ENCODE measurements at places on chromosomes 7 and 10.

DNA sequence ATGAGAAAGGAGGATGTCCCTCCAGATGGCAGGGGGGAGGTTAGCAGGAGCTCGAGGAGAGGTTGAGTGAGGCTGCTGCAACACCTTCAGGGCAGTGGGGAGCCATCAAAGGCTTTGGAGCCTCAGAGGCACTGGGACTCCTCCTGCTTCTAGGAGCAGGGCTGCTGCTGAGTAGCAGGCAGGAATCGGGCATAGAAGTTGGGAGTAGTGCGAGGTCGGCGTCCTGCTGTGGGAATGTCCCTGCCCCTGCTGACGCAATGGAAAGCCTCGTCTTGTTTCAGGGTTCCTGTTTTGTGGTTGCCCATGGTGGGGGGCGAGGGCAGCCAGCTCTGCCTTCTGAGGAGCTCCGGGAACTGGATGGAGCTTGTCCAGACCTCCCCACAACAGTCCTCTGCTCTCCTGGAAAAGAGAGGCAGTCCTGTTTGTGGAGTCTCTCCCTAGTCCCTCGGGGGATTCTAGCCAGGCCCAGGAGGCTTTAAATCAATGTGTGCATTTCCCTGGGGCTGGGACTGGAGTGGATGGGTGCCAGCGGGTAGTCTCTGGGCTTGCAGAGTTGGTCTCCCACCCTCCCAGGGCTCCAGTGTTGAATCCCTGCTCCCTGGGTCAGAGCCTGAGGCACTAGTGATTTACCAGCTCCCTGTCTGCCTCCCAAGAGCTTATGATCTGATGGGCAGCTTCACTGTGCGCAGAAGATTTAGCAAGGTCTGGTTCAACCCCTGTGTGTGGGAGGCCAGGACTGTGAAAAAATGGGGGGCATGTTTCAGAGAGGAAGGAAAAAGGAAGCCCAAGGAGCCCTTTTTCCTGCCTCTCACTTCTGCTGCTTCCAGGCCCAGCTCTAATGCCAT, 98.7 kb upstream of the PPIF start:
- DNase-seq, result no peak

GRCh38 chr10:7186387-7187018, 224.3 kb downstream of the SFMBT2 start:
- DNase-seq, result no peak

- DNase-seq, result no peak
Measured at GRCh38 chr7:10731253-10731773, 242.4 kb upstream of the PHF14 start.

- DNase-seq, result no peak
Measured at GRCh38 chr10:33783557-33783956, 449.1 kb upstream of the NRP1 start.

DNA sequence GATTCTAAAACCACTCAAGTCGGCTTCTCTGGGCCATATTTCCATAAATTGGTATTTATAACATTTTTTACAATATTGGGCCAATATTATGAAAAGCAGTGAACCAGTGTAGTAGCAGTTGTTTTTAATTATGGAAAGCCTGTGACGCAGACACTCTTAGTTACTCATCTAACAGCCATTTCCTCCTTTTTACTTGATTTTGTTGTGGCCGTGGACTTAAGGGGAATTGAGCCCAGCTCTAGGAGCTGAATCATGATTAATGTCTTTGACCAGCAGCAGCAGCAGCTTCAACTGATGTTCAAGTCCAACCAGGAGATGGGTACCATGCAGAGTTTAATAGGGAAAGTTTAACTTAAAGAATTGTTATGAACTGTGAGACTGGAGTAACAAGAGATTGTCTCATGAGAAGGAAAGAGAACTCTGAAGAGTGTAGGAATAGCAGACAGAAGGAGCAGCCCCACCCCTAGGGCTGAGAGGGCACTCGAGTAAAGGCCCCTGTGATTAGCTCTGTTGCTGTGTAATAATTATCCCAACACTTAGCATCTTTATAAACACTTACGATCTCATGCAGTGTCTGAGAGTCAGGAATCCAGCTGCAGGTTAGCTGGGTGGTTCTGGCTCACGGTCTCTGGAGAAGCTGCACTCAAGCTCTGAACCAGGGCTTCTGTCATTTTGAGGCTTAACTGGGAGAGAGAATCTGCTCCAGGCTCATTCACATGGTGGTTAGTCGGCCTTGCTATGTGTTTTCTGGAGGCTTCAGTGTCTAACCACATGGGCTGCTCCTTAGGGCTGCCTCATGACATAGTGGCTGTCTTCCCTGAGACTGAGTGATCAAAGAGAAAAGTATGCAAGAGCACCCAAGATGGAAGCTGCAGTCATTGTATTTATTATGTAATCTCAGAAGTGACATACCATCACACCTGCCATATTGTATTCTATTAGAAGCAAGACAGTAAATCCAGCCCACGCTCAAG, 4.6 kb downstream of the LANCL2 start:
- DNase-seq, result no peak

- DNase-seq, result no peak
Measured at GRCh38 chr7:112129655-112130323, 76.4 kb downstream of the DOCK4 start.

- DNase-seq, result no peak
Measured at GRCh38 chr10:86269332-86269731, 97.3 kb downstream of the GRID1 start.

DNA sequence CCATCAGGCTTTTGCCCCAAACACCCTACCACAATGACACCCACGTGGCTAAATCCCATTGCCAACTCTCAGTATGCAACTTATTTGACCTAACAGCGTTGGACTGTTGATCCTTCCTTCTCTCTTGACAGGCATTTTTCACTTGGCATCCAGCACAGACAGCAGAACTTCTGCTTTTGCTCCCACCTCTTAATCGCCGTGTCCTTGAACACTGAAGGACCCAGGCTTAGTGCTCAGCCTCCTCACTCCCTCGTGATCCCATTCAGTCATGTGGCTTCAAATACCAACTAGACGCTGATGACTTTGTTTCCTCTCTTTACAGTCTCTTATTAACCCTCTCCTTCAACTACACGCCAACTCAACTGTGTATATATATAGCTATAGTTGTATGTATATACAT, 25.0 kb downstream of the ZFAND2A start:
- no peak for DNase-seq

DNA sequence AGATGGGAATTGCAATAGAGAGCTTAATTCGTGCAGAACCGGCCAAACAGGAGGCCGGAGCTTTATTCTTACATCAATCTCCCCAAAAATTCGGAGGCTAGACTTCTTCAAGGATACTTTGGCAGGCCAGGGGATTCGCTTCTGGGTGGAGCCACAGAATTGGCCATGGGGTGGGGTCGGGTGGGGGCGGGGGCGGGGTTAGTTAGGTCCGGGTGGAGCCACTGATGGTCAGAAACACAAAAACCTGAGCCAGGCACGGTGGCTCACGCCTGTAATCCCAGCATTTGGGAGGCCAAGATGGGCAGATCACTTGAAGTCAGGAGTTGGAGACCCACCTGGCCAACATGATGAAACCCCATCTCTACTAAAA, 87.5 kb downstream of the SEPTIN14 start:
- no peak for DNase-seq

DNA sequence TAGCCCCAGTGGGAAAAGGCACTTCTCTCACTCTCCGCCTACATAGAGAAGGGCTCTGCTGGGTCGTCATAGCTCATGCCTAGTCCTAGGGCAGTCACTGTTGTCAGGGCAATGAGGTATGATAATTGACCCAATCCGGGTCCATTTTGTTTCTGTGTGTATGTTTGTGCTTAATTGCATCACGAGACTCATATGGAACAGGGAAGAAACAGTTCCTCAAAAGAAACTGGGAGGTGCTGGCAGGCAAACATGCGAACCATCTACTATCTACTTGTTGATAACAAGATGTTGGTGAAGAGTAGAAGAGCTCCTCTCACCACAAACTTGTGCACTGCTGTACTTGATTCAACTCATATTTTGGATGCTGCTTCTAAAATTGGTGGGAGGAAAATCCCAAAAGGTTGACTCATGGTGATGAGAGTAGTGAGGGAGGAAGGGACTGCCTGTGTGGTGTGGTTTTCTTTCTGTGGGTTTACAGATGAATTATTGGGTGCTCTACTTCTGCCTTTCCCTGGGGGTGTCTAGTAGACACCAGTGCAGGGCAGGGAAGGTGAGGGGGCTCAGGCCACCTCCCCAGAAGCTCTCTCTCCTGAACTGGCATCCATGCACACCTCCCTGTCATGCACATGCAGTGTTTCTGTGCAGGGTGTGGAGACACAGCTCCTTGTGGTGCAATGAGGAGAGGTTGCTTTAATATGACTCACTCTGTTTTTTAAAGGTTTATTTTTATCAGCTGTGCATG, 29.4 kb downstream of the LSMEM1 start:
- no peak for DNase-seq

- no peak for DNase-seq
Measured at GRCh38 chr7:150788474-150789269, 11.5 kb downstream of the TMEM176B start.

GRCh38 chr7:43014406-43014805, 82.2 kb downstream of the MRPL32 start:
- no peak for DNase-seq

- DNase-seq, result no peak
Measured at GRCh38 chr7:123023126-123023525, 27.6 kb upstream of the TAS2R16 start.

GRCh38 chr10:21814866-21815265, 188.7 kb downstream of the DNAJC1 start:
- no peak for DNase-seq

- DNase-seq, result no peak
Measured at GRCh38 chr7:31744294-31744874, 57.4 kb downstream of the PPP1R17 start.

DNA sequence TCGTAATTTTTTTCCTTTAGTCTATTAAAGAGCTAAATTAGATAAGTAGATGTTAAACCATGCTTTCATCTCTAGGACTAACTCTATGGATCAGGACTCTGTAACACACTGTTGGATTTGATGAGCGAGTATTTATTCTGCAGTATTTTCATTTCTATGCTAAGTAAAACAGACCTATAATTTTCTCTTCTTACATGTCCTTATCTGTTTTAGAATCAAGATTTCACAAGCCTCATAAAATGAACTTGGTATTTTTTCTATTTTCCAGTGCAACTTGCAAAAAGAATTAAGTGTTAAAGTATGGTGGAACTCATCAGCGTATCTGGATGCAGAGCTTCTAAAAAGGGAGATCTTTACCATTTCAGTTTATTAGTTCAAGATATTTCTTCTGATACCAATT, 2.4 kb downstream of the CACUL1 start:
- no peak for DNase-seq

GRCh38 chr10:22335173-22335933, 9.9 kb upstream of the SPAG6 start:
- peak; percentile 57 for DNase-seq

- DNase-seq, result no peak
Measured at GRCh38 chr7:92758796-92759431, 77.5 kb downstream of the CDK6 start.

- no peak for DNase-seq
Measured at GRCh38 chr10:16886031-16886430, 68.8 kb upstream of the RSU1 start.

DNA sequence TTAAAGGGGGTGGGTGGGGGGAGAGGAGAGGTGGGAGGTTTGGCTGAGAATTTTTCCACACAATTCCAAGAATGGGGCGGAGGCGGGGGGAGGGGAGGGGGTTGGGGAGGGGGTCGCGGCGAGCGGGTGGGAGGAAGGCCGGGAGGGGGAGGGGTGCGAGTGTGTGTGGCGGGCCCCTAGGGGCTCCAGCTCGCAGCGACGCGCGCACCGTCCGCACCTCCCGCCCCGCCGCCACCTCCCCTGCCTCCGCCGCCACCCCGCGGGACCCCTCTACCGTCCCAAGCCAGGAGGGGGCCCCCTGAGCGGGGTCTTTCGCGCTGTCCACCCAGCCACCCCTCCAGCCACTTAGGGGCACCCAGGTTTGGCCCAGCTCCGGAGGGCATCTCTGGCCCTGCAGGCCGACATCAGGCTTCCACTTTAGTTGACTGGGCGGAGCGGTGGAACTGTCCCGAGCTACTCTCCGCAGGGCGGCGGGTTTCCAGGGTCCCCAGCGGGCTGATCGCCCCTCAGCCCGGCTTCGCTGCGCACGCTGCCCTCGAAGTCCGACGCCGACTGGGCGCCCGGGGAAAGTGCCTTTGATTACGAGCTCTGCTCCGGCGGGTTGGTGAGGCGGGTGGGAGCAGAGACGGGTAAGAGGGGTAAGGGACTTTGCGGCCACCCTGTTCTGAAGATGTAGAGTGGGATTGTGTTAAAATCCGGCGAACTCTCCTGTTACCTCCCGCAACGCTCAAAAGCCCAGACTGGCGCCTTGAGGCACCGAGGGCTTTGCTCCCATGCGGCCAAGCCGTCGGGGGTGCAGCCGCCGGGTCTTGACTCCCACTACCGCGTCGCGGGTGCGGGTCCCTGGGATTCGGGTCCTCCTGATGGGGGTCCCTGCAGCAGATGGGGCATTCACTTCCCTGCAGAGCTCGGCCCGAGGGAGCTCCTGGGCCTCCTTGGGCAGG, 1.8 kb upstream of the VAX1 start:
- DNase-seq, result no peak

DNA sequence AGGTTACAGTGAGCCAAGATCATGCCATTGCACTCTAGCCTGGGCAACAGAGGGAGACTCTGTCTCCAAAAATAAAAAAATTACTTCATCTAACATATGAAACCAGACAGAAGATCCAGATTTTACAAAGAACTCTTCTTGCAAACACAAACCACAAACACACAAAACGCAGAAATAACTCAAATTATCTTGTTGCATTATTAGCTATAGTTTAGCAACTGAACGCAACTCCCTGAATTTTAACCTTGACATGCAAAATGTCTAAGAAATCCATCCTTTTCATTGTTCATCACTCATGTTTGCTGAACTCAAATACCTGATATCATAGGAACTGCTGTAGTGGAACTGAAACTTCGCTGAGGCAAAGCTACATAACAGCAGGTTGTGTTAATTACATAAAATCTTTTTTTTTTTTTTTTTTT, 64.1 kb downstream of the MICU1 start:
- no peak for DNase-seq

DNA sequence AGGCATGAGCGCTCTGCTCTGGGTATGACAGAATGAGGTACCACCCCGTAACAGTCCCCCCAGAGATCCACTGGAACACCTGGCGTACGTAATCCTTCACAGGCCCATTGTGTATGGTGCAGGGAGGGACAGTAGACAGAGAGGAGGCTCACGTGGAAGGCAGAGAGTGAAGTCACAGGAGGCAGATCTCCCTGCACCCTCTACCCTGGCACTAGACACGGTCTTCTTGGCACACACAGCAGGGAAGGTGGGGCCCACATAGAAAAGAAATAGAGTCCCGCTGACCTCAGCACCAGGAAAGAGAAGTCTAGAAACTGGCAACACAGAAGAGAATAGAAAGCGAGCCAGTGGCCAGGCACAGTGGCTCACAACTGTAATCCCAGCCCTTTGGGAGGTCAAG, 51.9 kb downstream of the SLC29A4 start:
- no peak for DNase-seq

DNA sequence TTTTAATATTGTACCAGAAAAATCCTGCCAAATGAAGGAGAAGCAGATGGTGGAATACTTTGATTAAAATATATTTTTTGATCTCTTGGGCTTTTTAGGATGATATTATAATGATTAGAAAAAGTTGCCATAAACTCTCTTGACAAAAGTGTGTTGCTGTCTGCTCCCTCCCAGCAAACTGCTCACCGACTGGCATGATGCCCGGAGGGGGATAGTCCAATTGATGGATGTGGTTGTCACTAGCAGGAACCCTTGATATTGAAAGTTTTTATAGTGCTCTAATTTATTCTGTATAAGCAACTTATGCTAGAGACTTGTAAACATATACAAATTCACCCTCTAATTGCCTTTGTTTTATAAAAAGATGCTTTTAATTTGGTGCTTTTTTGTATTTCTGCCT, 114.0 kb downstream of the DNAH11 start:
- no peak for DNase-seq

Data from T-helper 9 cell (primary cell).